ENCODE measurements at places on chromosomes 12 and 14.

DNA sequence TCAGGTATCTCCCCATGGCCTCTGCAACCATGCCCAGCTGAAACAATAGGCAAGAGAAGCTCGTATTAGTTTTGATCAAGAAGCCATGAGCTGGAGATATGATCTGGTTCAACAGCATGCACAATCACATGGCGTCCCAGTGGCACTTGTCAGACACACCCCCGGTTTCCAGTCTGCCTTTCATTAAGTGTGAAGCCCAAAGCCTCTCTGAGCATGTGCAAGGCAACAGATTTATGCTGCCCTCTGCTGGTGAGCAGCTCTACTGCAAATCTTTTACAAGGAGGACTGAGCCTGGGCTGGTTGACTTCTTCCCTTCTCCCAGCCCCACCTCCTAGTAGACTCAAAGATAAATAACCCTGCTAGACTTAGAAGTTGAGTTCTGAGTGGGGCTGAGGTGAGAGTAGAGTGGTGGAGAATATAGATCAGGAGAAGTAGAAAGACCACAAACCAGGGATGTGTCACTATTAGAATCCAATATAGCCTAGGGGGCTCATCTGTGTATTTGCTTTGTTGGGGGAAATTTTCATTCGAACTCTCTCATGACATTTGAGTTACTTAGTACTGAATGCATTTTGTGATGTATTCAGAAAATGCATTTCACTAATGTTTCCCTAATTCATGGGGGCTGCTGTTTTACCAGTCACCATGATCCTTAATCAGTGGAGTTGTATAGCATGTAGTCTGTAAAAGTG is 53.7 kb upstream of the MBIP start:
- peak; percentile 58 for DNase-seq

DNA sequence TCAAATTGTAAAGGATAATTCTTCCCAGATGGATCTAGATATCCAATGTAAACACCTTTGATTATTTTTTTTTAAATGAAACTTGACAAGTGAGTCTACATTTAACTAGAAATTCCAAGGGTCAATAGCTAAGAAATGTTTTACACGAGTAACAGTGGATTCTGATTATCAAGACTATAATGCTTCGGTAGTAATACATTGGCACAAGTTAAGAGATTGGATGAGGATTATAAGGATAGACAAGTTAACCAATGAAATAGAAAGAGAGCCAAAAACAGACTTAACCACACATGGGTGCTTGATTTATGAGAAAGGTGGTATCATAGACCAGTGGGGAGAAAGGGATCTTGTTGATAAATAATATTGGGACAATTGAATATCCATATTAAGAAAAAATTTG is 40.3 kb upstream of the PCED1B start:
- DNase-seq = no peak

DNA sequence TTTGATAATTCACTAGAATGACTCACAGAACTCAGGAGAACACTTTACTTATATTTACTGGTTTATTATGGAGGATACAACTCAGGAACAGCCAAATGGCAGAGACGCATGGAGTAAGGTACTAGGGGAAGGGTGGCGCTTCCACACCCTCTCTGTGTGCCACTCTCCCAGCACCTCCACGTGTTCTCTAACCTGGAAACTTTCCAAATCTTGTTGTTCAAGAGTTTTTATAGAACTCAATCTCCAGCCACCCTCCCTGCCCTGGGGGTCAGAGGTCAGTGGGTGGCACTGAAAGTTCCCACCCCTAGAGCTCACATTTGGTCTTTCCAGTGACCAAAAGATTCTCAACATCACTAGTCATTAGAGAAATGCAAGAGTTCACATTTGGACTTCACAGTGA is 13.2 kb downstream of the TRIM9 start:
- DNase-seq = no peak

GRCh38 chr12:124369055-124369826 is 74.3 kb downstream of the RFLNA start:
- no peak for DNase-seq

DNA sequence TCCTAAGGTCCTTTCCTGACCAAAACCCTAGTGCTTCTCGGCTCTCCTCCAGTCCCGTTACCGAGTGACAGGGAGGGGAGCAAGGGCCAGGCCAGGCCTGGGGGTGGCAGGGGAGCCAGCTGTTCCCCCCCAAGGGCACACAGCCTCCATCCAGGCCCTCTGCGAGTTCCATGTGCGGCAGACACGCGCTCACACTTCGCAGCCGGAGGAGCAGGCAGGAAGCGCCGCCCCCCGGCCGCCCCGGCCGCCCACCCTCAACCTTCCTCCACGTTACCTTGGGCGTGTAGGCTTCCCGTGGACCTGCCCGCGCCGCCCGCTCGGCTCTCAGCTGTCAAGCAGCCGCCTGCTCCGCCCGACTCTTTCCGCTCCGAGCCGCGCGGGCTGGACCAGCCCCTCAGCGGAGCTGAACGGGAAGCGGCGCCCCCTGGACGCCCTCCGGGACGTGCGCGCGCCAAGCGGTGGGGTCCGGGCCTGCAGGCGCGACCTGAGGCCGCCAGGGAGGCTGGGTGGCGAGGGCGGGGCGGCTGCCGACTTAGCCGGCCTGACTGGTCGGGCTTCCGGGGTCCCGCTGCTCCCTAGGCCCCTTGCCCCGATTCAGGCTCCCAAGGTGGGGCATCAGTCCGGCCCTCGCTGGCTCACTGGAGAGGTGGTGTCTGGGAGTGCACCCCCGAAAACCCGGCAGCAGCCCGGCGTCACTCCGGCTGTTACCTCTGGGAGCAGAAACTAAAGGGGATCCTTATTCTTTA is at the start of gene CRACR2A:
Gene CRACR2A, minus strand, starts transcription at position 369 of the 746 bp plus-strand sequence. CDS start 56,110 bp downstream, outside the sequence.
- peak; percentile 71 for DNase-seq

DNA sequence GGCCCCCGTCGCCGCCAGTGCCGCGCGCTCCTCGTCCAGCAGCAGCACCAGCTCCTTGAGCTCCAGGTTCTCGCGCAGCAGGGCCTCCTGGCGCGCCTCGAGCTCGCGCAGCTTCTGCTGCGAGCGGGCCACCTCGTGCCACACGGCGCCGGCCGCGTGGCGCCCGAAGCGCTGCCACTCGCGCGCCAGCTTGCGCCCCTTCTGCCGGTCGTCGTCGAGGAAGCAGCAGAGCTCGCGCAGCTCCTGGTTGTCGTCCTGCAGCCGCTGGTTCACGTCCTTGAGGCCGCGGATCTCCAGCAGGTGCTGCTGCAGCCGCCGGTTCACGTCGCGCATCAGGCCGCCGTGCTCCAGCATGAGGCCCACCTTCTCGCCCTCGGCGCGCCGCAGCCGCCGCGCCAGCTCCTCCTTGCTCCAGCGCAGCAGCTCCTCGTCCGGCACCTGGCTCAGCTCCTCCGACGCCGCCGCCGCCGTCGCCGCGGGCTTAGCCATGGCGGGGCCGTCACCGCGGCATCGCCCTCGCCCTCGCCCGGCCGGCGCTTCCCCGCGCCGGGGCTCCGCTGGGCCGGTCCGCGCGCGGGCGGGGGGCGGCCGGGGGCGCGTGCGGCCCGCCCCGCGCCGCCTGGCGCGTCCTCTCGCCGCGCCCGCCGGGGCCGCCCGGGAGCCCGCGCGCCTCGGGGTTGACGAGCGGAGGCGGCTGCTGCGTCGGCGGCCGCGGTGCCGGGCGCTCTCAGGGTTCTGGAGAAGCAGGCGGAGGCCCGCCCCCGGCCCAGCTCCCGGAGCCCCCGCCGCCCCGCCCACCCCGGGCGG is at the start of gene CCDC85C:
Gene CCDC85C, minus strand, starts transcription at position 737 of the 807 bp plus-strand sequence. Its CDS starts 248 bp downstream, at position 489.
- DNase-seq = peak; percentile 38

- no peak for DNase-seq
These were observed 53.0 kb downstream of the SSH1 start for GRCh38 chr12:108804271-108804953.

- DNase-seq = no peak
These were observed 102.1 kb upstream of the PMCH start for GRCh38 chr12:102299731-102300130.

DNA sequence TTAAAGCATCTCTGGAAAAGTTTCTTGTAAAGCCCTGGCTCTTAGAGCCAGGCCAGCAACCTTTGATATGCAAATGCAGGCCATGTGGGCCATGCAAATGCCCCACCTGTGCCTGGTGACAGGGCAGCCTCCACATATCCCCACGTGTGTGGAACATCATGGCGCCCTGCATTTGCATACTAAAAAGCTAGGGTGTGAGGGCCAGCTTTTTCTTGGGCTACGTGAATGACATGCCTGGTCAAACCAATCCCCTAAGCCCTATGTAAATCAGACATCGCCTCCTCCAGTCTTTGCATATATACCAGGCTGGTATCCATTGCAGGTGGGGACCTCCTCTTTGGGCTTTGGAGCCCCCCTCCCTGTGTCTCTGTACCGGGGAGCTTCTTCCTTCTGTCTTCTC is 6.4 kb downstream of the CSRP2 start:
- DNase-seq = no peak

GRCh38 chr12:116474331-116474730 is 84.8 kb upstream of the MAP1LC3B2 start:
- no peak for DNase-seq

GRCh38 chr14:89473989-89474388 is 57.0 kb upstream of the FOXN3 start:
- DNase-seq = no peak

DNA sequence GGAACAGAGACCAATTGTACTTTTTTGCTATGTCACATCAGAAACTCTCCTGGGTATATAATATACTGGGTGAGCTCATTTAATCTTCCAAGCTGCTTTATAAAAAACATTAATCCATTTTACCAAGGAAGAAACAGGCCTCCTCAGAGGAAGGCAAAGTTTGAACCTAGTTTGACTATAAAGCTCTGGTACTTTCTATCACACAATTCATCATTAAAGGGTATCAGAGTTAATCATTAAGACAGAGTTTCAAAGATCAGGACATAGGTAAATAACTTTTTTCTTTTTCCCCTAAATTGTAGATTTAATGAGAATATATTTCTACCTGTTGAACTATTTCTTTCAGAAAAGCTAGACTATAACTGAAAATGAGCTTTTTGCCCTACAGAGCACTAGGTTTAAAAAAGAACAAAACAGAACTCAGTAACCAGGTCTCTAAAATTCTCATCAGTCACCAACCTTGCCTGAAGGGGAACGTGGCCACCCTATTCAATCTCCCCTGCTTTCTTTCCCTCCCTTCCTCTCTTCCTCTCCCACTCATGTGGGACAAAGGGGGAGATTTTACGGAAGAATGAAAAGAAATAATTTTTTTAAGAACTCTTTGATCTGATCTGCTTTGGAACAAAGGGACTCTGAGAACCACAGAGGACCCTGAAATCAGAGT is 18.6 kb downstream of the FBXO21 start:
- no peak for DNase-seq

DNA sequence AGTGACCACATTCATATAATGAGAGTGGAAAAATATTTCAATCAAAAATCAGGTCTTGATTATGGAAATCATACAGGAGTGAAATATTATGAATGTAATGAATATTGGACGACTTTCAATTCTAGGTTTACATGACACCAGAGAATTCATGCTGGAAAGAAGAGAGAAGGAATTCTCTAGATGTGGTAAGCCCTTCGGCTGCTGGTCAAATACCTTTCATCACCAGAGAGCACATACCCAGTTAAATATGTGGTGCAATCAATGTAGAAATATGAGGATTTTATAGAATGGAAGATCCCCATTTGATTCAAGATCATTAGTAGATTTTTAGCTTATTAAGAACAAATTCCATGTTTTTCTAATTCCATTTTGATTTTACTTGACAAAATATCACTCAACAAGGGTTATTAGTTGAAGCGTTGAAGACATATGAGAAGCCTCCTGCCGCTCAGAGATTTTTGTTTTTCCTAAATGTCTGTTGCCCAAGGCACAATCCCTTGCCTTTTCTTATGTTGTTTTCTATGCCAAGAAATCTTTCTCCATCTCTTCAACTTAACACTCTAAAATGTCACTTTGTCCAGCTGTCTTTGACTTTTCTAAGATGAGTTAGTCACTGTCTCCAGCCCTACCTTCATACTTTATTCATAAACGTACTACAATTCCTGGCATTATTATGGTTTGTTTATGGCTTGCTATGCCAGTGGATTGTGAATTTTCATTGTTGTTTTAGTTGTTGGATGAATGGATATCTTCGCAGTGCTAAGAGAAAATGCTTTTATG is 72.8 kb upstream of the ZDHHC17 start:
- DNase-seq = no peak

GRCh38 chr14:95597784-95598211 is 62.9 kb downstream of the GLRX5 start:
- DNase-seq = no peak

GRCh38 chr12:131428091-131428685 is 282.7 kb upstream of the SFSWAP start:
- DNase-seq = no peak

DNA sequence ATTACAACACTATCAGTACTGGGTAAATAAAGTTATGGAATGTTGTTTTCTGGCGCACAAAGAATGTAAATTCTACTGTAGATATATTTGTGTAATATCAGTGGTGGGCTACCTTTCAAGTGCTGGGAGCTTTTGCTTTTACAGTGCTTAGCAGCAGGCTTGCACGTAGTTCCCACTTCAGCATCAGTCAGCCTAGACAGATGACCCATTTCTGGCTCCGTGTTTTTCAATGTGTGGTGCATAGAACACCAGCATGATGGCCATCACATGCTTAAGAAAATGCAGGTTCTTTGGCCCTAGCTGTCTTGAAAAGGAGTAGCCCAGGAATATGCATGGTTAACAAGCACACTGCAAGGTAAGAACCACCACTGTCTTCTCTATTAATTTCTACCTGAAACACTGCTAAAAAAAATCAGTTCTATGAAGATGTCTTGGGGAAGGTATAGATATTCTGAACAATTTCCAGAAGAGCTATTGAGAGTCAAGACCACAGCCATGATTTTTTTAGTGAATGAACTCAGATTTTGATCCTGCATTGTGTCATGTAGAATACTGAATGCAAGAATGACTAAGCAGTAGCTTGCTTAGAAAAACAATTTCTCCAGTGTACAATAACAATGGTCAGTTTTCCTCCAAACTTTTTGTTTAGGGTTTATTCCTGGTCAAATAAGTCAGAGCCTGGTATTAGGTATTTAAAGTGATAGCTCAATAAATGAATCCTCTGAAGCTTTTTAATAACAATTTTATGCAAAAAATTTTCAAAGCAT is 195.7 kb downstream of the AKAP6 start:
- DNase-seq = no peak

DNA sequence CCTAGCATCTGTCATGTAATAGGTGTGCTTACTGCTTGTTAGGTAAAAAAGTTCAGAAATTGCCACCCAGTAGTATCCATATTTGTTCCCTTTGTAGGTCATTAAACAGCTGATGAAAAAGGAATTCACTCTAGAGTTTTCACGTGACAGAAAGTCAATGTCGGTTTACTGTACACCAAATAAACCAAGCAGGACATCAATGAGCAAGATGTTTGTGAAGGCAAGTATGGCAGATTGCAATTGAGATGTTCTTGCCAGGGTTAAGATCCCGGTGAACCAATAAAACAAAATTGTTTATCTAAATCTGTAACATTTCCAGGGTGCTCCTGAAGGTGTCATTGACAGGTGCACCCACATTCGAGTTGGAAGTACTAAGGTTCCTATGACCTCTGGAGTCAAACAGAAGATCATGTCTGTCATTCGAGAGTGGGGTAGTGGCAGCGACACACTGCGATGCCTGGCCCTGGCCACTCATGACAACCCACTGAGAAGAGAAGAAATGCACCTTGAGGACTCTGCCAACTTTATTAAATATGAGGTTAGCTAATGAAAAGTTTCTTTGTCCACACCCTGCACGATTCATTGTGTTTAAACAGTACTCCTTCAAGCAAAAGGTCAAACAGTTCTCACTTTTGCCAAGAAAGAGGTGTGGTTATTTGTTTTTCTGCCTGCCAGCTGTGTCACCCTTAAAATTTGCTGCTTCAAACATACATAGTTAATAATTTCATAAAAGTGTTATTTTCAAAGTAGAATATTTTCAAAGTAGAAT is 58.3 kb downstream of the ATP2A2 start:
- DNase-seq = no peak
